Activated T-cell treated with anti-CD3 and anti-CD28 coated beads, Interleukin-2, amount 50 U/mL, for 72 hours (primary cell): ENCODE measurements at places on chromosomes 5 and 9. TPM values are rescaled to one million over a fixed set of nuclear protein-coding genes. Genes with fewer than 3 reads are reported as not detected.
A peak's percentile ranks its signal among the peaks of the same experiment; 100 is the strongest.

Gene PAIP1
- 65.0 TPM for total RNA-seq

Gene C9orf57
- total RNA-seq: not detected

Gene MPDZ
- not detected for total RNA-seq

Gene SPATA31E1
- not detected for total RNA-seq

Gene IFNE
- total RNA-seq: not detected

Gene PAEP
- total RNA-seq: not detected

GRCh38 chr5:143426437-143426991, 23.0 kb upstream of the NR3C1 start:
- DNase-seq: no peak

- DNase-seq: no peak
Measured at GRCh38 chr5:112555691-112556090, 136.6 kb upstream of the EPB41L4A start.

- DNase-seq: no peak
Measured at GRCh38 chr5:141608557-141608956, 10.2 kb downstream of the DIAPH1 start.

GRCh38 chr5:159641371-159642039, 274.8 kb upstream of the ADRA1B start:
- DNase-seq: no peak

DNA sequence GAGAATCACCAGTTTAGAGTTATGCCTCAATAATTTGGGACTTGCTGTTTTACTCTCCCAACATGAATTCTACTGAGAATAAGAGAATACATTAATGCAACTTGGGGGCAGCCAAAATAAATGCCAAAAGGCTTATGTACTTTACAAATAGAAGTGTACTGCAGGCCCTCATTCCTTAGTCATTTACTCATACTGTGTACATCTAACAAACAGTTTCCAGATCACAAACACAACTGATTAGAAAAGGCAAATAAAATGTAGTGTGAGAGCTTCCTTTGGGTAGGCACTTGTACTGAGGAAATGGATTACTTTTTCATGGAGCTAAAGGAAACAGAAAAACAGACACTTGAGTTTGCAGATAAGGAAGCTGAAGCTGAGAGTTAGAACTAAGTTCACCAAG, 12.6 kb downstream of the ANKDD1B start:
- no peak for DNase-seq

- DNase-seq: no peak
Measured at GRCh38 chr9:69391946-69392345, 66.9 kb downstream of the ENTREP1 start.

GRCh38 chr9:111900151-111900857, 3.7 kb downstream of the UGCG start:
- DNase-seq: no peak

DNA sequence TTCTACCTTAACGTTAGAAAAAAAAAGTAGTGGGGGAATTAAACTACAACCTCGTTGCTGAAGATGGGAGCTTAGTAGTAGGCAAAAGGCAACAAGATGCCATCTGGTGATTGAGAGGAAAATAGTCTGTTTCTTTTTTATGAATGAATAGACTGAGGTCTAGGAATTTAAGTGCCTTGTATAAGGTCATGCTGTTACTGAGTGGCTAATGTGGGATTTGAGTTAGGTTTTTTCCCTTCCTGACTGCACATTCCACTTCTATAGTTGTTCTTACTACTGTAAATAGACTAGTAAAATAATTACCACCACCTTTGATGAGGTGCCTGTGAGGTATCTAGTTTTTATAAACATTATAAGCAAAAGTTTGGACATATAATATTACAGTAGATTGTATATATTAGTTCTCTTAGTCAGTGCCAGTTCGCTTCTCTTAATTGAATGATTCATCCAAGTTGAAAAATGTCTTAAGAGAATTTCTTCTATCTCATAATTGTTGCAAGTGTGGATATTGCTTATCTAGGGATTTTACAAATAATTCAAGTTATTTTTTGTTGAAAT, 19.1 kb downstream of the FSD1L start:
- no peak for DNase-seq

GRCh38 chr5:32953694-32954093, 242.6 kb downstream of the NPR3 start:
- no peak for DNase-seq

DNA sequence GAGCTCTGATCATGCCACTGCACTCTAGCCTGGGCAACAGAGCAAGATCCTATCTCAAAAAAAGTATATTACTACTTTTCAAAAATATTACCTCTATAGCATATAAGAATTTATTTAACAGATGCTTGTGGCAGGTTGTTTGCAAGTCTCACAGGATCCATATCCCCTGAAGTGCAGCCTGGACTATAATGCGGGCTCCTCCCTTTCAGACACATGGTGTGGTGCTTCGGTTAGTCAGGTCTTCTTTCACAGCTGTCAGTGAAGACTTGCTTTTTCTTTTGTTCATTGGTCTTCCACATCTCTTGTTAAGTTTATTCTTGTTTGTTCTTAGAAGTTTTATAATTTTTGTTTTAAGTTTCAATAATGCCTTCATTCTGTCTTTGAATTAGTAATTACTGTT, 9.4 kb upstream of the HRCT1 start:
- DNase-seq: no peak

DNA sequence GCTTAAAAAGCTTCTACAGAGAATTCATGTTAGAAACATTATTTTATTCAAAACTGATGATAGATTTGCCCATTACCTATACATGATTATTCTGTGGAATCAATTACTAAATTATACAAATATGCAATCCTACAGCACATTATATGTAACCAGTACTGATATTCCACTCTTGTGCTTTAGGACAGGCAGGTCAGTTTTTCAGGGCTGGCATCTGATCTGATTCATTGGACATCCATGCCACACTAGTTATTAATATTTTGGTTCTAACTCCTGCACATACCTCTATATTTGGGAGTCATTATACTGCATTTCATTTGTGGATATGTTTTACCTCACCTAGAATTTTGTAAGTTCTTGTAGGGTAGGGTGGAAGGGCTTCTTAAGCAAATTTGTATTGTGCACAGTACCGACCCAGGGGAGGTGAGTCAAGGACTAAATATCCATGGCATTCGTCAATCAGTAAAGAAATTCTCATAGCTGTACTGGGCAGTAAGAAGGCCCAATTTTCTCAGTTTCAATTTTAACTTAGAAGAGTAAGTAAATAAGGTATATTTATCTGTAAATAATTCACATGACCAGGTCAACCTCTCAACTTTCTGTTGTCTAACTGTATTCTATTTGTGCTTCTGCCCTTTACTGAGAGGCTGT, 33.5 kb downstream of the ELOVL7 start:
- no peak for DNase-seq

- DNase-seq: no peak
Measured at GRCh38 chr5:75654693-75655295, 43.5 kb downstream of the ANKDD1B start.

DNA sequence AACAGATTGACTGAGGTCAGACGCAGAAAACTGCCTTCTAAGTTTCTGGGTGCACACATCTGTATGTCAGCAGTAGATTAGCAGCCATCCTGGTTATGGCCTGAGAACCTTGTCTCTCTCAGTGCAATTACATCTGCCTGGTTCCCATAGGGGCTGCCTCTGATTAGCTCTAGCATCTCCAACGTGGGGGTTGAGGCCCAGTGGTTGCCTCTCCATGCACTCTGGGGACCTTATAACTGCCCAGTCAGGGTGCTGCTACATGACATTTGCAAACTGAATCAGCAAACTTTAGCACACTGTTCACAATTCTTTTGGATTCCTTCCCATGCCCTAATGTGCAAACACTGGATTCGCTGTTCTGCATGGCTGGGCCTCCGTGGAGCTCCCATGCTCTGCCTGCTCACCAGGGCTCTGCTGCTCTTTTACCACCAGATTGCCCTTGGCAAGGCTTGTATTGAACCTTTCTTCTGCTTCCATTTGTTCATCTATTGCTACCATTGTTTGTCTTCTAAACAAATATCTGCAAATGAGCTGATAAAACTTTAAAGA, 36.2 kb downstream of the SNX18 start:
- no peak for DNase-seq

DNA sequence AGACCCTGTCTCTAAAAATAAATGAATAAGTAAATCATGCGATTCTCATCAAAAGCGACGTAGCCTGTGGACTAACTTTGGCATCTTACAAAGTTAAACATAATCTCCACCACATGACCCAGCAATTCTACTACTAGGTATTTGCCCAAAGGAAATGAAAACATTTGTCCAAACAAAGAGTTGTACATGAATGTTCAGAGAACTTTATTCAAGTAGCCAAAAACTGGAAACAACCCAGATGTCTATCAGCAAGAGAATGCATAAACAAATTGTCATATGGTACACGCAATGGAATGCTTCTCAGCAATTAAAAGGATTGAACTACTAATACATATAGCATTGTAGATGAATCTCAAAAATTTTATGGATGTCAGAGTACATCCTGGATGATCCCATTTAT, 82.6 kb downstream of the ADRB2 start:
- DNase-seq: no peak

DNA sequence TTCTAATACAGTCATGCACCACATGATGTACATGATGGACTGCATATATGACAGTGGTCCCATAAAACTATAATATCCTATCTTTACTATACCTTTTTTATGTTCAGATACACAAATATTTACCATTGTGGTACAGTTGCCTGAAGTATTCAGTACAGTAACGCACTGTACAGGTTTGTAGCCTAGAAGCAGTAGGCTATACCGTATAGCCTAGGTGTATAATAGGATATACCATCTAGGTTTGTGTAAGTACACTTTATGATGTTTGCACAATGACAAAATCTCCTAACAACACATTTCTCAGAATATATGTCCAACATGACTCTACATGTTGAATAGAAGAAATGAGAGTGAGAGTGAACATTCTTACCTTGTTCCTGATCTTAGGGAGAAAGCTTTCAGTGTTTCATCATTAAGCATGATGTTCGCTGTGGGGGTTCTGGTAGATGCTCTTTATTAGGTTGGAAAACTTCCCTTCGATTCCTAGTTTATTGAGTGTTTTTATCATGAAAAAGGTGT, 31.8 kb downstream of the AMBP start:
- no peak for DNase-seq

DNA sequence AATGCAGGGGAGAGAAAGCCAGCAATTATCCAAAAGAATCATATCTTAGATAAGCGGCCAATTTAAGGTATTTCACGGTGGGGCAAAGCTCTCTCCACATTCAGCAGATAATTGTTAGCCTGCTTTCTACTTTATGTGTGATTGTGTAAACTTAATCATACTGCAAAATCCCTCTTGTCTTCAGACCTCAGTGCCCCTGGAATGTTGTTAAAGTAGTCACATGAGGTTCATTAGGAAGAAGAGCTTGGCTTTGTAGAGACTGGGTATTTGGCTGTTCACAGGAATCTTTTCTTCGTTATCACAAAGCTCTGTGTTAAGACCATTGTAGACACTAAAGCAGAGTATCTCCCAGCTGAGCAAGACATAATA, 127.0 kb downstream of the RFK start:
- no peak for DNase-seq

- no peak for DNase-seq
Measured at GRCh38 chr5:90985341-90985740, 397.8 kb downstream of the ARRDC3 start.

GRCh38 chr5:912280-913091, 19.8 kb downstream of the TRIP13 start:
- DNase-seq: peak; percentile 86

- no peak for DNase-seq
Measured at GRCh38 chr5:109868737-109869136, 179.0 kb downstream of the MAN2A1 start.

DNA sequence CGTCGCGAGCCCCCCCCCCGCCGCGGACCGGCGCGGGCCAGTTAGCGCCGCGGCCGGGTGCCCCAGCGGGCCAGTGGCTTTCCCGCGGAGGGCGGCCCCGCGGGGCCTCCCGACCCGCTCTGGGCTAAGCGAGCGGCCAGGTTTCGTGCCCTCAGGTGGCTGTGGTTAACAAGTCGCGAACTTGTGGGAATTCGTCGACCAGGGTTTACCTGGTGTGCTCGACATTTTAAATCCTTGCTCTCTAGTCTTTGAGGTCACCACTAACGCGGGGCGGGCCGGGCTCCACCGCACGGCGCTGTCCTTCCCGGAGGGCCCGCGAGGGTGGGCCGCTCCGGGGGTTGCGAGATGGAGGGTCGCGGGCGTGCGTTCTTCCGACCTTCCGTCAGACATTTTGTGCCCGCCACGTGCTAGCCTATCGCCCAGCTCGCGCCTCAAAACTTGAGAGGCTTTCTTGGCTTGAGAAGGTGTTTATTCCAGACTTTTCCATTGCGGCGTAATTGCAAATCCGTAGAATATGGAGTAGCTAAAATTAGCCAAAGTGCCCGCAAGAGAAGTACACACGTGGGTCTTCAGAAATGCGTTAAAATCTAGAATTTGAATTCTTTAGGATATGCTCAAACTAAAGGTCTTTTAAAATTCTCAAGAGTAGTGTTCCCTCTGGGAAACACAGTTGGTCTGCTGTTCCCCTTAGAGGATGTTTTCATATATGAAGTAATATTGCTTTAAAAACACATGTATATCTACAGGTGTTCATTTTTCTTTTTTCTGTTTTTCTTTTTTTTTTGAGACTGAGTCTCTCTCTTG, 2.1 kb downstream of the ANP32B start:
- DNase-seq: no peak

GRCh38 chr5:161332343-161332742, 214.2 kb downstream of the GABRB2 start:
- no peak for DNase-seq

GRCh38 chr5:132026516-132027008, 15.1 kb upstream of the ACSL6 start:
- peak; percentile 55 for DNase-seq

DNA sequence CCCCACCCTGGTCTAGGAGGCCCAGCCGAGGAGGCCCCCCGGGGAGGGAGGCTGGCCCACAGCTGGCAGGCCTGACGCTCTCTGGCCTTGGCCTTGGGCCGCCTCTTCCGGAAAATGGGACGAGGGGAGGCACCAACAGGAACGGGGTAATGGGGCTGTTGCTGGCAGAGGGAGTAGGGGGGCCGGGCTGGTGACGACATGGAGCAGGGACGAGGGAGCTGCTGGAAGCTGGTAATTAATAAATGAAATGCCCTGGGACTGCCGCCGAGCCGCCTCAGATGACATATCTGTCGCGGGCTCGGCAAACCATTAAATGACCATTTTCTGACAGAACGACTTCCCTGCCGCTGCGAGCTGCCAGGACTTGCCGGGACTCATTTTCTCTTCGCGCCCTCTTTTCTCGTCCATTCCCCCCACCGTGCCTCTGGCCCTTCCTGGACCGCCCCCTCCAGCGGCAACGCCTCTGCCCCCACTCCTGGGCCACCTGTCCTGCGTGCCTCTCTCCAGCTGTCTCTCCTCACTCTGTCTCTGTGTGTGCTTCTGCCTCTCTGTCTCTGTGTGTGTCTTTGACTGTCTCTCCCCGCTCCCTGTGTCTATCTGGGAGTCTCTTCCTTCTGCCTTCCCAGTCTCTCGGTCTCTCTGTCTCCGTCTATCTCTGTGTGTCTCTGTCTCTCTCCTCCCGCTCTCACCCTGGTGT, 215.7 kb downstream of the PAX5 start:
- DNase-seq: no peak
